NK-92 treated with Interleukin-12 subunit alpha and Interleukin-12 subunit beta, amount 100 ng/mL, for 24 hours (cell line): ENCODE measurements at places on chromosomes 7 and 10.
A peak's percentile ranks its signal among the peaks of the same experiment; 100 is the strongest.

DNA sequence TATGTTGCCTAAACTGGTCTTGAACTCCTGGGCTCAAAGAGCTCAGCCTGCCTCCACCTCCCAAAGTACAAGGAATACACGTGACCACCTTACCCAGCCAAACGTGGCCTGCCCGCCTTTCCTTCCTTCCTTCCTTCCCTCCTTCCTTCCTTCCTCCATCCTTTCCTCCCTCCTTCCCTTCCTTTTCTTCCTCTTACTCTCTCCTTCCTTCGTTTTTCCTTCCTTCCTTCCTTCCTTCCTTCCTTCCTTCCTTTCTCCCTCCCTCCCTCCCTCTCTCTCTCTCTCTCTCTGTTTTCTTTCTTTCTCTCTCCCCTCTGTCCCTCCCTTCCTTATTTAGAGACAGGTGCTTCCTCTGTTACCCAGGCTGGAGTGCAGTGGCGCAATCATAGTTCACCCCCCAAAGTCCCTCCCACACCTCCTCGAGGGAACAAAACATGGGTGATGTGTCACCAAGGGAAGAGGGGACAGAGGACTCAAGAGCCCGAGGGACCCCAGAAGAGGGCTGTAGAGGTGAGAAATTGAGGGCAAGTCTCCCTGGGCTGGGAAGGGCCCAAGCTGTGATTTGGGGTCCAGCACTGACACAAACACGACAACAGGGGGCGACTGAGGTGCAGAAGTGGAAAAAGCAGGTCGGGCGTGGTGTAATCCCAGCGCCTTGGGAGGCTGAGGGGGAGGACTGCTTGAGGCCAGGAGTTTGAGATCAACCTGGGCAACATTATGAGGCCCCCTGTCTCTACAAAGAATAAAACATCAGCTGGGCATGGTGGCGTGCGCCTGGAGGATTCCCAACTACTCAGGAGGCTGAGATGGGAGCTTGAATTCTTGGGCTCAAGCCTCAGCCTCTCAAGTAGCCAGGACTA lies 28.1 kb downstream of the EPHB4 start:
- peak; percentile 12 for DNase-seq

DNA sequence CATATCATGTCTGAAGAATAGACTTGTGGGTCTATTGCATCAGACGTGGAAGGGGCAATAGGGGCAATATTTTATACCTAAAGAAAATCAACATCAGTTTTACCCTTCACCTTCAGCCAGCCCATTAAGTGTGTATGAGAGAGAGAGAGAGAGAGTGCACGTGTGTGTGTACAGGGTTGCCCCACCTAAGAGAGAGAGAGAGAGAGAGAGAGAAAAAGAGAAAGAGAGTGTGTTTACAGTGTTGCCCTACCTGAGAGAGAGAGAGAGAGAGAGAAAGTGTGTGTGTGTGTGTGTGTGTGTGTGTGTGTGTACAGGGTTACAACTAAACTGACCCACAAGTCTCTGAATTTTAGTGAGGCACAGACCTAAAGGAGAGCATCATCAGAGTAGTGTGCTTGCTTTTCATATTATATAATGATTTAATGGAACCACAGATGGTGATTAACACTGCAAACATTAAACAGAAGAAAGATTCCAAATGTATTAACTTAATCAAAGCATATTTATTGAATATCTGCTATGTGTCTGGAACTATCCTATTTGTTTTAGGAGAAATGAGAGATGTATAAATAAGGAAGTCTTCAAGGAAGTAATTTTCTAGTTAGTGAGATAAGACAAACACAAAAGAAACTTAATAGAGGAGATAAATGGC lies 66.8 kb downstream of the CD36 start:
- no peak for DNase-seq

DNA sequence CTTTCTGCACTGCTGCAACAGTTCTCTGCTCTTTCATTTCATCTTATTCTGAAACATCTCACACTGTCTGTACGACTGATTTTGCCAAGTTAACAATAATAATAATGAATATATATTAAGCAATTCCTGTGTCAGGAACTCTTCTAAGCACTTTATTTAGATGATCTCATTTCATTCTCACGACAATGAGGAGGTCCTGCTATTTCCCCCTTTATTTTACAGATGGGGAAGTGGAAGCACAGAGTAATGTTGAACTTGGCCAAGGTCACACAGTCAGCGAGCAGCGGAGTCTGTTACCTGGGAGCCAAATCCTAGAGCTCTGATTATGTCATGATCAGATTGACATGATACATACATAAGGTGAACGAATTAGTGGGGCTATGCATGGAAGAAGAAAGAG lies 5.8 kb downstream of the MRC1 start:
- no peak for DNase-seq

GRCh38 chr7:36966636-36967035 lies 242.3 kb upstream of the AOAH start:
- DNase-seq, result no peak

DNA sequence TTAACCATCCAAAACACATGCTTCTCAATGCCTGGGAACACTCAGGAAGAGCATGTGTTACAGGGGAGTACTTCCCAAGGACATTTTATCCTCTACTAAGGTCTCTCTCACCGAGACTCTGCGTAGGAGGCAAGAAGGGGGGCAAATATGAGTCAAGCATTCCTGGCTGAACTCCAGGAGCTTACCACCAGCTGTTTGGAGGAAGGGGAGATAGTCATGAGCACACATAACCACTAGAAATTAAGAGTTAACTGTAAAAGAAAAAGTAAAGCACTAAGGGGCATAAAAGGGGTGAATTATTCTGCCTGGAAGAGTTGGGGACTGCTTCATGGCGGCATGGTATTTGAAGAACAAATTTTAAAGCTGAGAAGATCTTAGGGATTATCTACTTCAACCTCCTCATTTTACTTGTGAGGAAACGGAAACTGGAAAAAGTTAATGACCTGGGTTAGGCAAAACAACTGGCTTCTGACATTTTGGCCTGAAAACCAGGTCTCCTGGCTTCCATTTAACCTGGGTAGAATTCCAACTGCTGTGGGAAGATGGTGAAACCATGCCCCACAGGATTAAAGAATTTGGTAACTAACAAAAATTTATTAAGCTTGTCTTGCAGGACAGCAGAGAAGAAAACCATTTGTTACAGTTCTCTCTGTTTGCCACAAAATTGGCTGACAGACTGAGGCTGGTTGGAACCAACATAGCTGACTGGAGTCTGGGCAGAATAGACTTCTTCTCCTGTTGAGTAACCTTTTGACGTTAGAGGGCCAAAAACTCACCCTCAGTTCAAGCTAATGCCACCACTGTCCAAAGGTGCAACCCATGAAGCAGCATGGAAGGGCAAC lies 85.5 kb downstream of the SLC25A13 start:
- no peak for DNase-seq

DNA sequence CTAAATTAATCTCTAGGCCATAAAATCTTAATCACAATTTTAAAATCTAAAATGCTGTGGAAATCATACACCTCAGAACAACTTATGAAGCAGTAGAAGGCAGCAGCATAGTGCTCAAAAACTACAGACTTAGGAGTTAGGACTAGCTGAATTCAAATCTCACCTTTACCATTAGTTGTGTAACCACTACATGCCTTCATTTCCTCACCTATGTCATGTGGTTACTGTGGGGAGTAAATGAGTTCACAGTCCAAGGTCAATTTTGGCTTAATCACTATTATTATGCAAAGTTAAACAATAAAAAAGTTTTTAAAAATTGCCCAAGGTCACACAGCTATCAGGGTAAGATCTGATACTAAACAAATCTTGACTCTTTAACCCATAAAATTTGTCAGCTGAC lies 37.0 kb downstream of the SNX13 start:
- DNase-seq, result no peak

GRCh38 chr10:104663563-104663962 lies 22.5 kb downstream of the SORCS3 start:
- DNase-seq, result no peak

DNA sequence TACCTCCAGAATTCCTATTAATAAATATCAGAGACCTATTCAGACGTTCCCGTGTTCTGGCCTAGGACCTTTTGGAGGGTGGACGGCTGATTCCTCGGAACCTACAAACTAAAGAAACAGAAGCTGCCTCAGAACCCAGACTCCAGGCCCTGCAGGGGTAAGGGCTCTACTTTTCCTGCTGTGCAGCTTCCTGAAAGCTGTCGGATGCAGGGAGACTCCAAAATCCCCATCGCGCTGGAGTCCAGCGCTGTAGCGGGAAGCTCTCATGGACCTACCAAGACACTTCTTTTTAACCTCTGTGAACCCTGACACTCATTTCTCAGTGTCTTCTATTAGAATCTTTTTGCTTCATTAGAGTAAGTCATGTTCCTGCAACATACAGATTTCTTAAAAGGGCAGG lies 244.5 kb upstream of the PITRM1 start:
- no peak for DNase-seq

GRCh38 chr10:29970576-29970975 lies 88.8 kb downstream of the JCAD start:
- no peak for DNase-seq

GRCh38 chr10:91196268-91197048 lies 24.0 kb upstream of the PCGF5 start:
- no peak for DNase-seq

- DNase-seq, result no peak
Observed at GRCh38 chr7:55520426-55521140, 51.7 kb downstream of the VOPP1 start.
